ENCODE measurements at places on chromosomes 16 and 17.

GRCh38 chr16:23269248-23269953 lies 32.7 kb upstream of the SCNN1B start:
- DNase-seq: no peak

- peak; percentile 78 for DNase-seq
These were observed 21.4 kb downstream of the QPRT start for GRCh38 chr16:29700253-29700987.

- DNase-seq: no peak
These were observed 104.4 kb downstream of the IRX5 start for GRCh38 chr16:55035029-55035428.

DNA sequence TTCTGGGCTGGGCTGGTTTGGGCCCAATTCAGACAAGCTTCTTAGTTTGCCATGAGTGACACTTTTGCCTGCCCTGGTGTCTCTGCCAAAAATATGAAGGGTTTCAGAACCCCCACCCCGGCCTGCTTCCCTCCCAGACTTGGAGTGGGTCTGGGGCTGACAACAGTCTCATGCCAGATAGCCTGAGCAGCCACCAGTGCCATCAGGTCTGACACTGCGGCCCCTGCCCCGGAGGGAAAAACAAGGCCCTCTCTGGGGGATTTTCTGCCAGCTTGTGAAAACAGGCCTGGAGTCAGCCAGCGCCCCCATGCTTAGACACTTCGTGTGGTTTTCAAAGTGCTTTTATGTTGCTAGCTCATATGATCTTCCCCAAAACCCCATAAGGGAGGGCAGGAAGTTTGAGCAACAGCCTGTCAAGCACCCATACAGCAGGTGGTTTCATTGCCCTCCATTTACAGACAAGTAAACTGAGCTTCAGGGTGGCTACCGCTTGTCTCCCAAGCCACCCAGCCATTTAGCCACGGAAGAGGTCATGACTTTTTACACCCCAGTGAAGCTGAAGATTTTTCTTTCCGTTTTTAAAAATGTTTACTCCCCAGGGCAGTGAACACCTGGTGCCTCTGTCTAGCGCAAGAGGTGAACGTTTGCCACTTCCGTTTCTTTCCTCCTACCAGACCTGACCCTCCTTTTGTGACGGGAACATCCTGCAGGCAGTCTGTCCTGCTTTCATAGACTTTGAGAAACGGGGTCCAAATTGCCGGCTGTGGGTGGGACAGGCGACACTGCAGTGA lies 300.6 kb downstream of the SEC14L1 start:
- DNase-seq: no peak

GRCh38 chr16:85759136-85759535 lies 8.2 kb upstream of the C16orf74 start:
- DNase-seq: no peak

DNA sequence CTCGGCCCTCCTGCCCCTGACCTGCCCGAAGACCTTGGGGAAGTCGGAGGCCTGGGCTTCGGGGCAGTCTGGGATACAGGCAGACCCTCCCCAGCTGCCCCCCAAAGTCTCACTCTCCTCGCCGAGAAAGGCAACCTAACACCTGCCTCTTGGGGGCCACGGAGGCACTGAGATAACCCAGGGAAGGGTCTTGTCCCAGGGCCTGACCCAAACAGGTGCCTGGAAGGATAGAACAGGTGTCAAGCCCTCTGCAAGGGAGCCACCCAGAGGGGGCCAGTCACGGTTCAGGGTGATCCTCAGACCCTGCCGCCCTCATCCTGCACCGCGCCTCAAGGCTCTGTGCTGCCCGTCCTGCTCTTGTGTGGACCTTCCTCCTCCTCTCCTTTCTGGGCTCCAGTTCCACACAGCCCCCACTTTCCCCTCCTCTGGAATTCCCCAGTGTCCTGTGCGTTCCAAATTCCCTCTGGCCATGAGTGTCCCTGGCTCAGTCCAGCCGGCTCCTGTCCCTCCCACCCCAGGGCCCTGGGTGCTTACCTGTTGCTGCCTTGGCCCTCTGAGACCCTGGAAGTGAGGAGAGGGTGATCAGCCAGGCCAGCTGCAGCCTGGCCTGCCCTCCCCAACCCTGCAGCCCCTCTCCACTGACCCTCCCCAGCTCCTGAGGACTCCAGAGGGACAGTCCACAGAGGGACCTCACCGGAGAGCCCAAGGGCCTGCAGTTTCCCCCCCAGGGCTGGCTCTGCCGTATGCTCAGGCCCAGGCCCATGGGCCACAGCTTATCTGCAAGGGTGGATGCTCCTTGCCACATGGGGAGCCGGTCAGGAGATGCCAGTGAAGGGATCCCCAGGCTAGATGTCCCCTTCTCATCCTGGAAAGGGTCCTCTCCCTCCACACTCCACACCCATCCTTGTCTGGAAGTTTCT lies 3.8 kb downstream of the PRSS27 start:
- DNase-seq: no peak

DNA sequence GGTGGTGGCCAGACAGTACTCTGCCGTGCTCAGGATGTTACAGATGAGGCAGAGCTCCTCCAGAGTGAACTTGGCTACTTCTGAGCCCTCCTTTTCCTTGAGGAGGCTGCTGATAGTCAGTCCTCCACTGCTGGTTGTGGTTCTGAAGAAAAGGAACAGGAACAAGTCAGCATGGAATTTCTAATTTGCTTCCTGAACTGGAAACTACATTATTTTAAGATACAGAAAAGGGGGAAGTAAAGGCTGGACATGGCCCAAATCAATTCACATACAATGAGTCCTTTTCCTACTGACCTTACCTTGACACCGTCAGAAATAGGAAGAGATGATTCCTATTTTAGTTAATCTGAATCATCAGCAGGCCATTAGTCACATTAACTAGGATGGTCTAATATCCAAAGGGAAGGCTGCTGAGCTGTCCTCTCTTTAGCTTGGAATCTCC lies 154.2 kb downstream of the VPS53 start:
- no peak for DNase-seq

DNA sequence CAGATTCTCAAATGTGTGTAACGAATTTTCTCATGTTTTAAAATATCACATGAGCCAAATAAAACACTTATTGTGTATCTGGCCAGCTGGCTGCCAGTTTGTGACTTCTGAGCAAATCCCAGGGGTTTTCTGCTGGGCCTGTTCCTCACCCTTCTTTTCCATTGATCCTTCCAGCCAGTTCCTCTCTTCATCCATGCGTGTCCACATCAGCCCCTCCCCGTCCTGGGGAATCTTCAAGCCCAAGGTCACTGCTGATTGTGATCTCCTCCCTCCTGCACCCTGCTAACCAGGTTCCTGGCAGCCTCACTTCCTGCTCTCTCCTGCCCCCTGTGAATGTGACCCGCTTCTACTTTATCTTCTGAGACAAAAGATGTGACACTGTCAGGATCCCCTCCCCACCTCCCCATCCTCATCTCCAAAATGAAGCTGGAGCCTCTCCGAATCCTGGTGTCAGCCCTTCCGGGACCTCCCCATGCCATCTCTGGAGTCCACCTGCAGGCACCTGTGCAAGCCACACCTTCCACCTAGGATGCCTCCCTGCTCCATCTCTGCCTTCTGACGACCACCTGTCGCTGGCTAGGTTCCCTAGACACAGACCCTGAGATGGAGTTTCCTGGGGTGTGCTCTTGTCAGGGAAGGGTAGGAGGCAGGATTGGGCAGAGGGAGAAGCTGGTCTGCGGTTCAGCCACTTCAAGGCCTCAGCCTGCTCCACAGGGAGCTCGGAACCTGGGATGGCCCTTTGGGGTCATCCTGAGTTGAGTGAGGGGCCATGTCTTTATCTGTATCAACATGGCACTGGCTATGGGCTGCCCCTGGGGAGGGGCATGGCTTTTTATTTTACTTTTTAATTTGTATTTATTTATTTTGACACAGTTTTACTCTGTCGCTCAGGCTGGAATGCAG lies 205.1 kb downstream of the KATNIP start:
- DNase-seq: no peak

DNA sequence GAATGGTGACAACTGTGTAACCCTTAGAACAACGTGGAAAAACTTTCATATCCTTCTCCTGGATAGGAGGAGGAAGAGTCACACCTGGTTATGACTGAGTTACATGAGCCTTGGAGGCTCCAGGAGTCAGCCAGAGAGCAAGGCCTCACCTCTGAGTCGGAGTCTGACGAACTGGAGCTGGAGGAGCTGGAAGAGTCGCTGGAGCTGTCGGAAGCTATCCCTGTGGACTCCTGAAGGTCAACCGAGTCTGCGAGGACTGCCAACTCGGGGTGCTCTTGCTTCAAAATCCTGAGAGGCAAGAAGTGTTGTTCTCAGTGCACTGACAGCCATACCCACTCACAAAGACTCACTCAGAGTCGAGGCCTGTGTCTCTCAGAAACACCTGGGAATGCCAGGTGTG lies 6.2 kb downstream of the JMJD6 start:
- peak; percentile 28 for DNase-seq

DNA sequence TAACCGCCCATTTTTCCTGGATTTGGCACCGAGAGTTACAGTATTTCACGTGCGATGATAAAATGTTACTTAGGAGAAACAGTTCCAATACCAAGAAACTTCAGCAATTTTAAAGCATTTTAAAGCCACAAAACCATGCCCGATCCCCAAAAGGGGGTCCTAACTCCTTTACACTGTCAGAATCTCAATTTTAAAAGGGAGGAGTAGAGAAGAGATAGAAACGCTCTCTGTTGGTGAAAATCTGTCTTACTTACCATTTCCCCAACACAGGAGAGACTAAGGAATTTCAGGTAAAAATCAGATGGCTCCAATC lies 526 bp upstream of the RNASEK start:
- DNase-seq: no peak

- peak; percentile 83 for DNase-seq
These were observed 16.9 kb upstream of the GLIS2 start for GRCh38 chr16:4298761-4299522.

DNA sequence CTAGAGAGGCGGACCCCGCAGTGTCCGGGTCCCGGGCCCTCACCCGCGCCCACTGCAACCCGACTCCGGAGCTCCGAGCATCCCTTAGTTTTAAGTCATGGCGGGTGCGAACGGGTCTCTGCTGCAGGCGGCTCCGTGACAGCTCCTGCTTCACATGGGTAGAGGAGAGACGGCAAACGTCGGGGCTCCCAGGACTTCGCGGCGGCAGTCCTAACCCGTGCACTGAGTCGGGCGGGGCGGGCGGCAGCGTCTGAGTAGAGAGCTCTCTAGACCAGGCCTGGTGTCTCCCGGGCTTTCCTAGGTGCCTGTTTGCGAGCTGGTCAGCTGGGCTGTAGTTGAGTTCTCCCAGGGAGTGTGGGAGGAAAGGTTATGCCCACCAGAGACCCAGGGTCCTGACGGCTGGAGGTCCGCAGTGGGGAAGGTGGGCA lies 345 bp downstream of the TSC2 start:
- no peak for DNase-seq

GRCh38 chr16:18932243-18932987 lies 6.2 kb upstream of the SMG1 start:
- DNase-seq: peak; percentile 20

DNA sequence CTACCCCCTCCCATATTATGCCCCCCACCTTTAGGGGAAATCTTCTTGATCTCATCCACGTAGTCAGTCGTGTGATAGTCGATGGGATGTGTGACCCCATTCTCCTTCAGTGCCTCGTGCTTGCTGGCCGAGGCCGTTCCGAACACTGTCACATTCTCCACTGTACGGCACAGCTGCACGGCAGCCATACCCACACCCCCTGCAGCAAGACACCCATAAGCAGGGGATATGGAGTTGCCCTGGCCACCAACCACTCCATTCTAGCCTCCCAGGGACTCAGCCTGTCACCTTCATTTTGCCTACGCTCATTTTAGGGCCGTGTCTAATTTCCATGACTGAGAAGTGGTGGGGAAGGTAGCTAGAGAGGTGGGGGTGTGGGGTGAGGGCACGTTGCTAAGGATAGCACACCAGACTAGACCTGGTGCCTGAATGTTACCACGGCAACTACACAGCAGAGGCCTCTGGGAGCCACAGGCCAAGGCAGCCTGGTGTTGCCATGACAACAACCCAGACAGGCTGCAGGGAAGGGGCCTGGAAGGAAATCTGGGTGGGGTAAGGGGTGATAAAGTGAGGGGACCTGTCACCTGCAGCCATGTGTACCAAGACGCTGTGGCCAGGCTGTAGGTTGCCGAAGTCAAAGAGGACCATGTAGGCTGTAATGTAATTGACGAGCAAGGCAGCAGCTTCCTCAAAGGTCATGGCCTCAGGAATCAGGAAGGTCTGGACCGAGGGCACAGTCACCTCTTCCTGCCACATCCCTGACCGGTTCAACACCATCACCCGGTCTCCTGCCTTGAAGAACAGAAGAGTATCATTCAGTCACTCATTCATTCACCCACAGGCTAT lies 4.0 kb downstream of the VAT1 start:
- DNase-seq: no peak

GRCh38 chr16:11828696-11829095 lies 22.6 kb downstream of the RSL1D1 start:
- DNase-seq: no peak

DNA sequence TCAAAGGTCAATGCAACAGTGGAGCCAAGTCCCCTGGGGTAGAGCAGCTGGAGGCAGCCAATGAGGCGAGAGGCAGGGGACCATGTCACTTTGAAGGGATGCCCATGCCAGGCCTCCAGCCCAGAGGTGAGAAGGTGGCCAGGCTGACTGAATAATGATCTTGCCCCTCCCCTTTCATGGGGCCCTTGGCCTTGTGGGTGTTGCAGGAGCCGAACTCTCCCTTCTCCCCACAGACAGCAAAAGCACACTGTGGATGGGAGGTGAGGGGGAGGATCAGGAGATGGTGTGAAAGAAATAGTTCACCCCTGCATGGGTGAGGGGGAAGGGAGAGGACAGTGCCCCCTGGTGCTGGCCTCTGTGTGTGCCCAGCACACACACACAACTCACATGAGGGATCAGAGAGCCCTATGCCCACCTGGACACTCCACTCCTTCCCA lies 15.8 kb upstream of the TBX21 start:
- DNase-seq: no peak

- DNase-seq: no peak
These were observed 60.4 kb upstream of the MSI2 start for GRCh38 chr17:57195785-57196460.

GRCh38 chr17:76710863-76711611 lies at the start of gene MXRA7:
Gene MXRA7 (minus strand): TSS chr17:76710965. CDS start chr17:76710946, 19 bp downstream.
- peak; percentile 88 for DNase-seq

- DNase-seq: no peak
These were observed 217.2 kb downstream of the SNX29 start for GRCh38 chr16:12193692-12194091.

- DNase-seq: no peak
These were observed 187.0 kb upstream of the CDH13 start for GRCh38 chr16:82439678-82440293.

GRCh38 chr17:42459801-42460281 lies 1.2 kb downstream of the ATP6V0A1 start:
- no peak for DNase-seq

- no peak for DNase-seq
These were observed 1.7 kb upstream of the KPNA2 start for GRCh38 chr17:68033636-68034451.

- no peak for DNase-seq
These were observed 7.8 kb upstream of the KRT19 start for GRCh38 chr17:41535764-41536481.

DNA sequence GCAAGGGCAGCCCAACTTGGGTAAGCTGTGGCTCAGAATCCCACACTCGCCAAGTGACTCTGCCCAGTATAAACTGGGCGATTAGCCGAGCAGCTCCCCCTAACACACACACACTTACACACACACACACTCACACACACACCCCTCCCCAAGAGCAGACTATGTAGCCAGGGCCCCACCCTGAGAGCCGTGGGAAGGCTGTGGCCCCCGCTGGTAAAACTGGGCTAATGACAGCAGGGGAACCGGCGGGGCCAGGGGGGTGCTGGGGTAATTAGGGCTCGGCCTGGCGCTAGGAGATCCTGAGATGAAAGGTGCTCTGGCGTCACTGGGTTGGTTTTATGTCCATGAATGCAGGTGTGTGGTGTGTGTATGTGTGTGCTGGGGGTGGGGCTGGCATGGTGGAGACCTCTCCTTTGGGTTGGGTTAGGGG lies 1.1 kb upstream of the THRA start:
- no peak for DNase-seq

- no peak for DNase-seq
These were observed 211.7 kb upstream of the CDH5 start for GRCh38 chr16:66154801-66155200.

All from suprapubic skin (tissue), 4 donors.